ENCODE measurements at places on chromosomes 3 and 15. TPM values are rescaled to one million over a fixed set of nuclear protein-coding genes. Genes with fewer than 3 reads are reported as not detected.

Gene LRTM1
- not detected for polyA plus RNA-seq

Gene IL17RB
- 0.50 TPM for polyA plus RNA-seq

Gene POPDC2
- 2.6 TPM for polyA plus RNA-seq

Gene COL6A5
- not detected for polyA plus RNA-seq

Gene CHRFAM7A
- polyA plus RNA-seq: not detected

Gene PCOLCE2
- polyA plus RNA-seq: not detected

Gene TNIK
- 16.1 TPM for polyA plus RNA-seq

Gene MFGE8
- polyA plus RNA-seq: 11.2 TPM

Gene ROBO1
- polyA plus RNA-seq: 10.6 TPM

Gene RTP4
- 4.4 TPM for polyA plus RNA-seq

Gene SLC12A8
- polyA plus RNA-seq: not detected

Gene STRIT1
- polyA plus RNA-seq: not detected

Gene ZNF80
- 0.08 TPM for polyA plus RNA-seq

Gene FAM107A
- polyA plus RNA-seq: not detected

Gene SEMA6D
- polyA plus RNA-seq: not detected

Gene GPR149
- not detected for polyA plus RNA-seq

Gene SYNPR
- polyA plus RNA-seq: not detected

Gene P4HTM
- polyA plus RNA-seq: 22.9 TPM

Gene PIERCE2
- polyA plus RNA-seq: 0.50 TPM

Gene WDR6
- 126 TPM for polyA plus RNA-seq

Gene PLCB2
- polyA plus RNA-seq: 14.5 TPM

Gene SAMMSON
- not detected for polyA plus RNA-seq

Gene DGKG
- not detected for polyA plus RNA-seq

Gene ESYT3
- polyA plus RNA-seq: not detected

Gene CPB1
- not detected for polyA plus RNA-seq

Gene CEMIP
- polyA plus RNA-seq: 0.13 TPM

Gene TJP1
- not detected for polyA plus RNA-seq

Gene CLSTN2
- not detected for polyA plus RNA-seq

Gene SNTN
- polyA plus RNA-seq: not detected

Gene TM2D3
- polyA plus RNA-seq: 28.1 TPM

Gene CCR2
- polyA plus RNA-seq: not detected

Gene RHCG
- not detected for polyA plus RNA-seq

Gene CRABP1
- polyA plus RNA-seq: not detected

Gene PATL2
- polyA plus RNA-seq: 21.8 TPM

Gene CLDN11
- polyA plus RNA-seq: not detected

Gene EIF1B
- polyA plus RNA-seq: 47.9 TPM

Gene PTH1R
- not detected for polyA plus RNA-seq

Gene GOLGA8T
- not detected for polyA plus RNA-seq

Gene VPS8
- 23.9 TPM for polyA plus RNA-seq

Gene BTD
- polyA plus RNA-seq: 17.4 TPM

Gene FAM240A
- polyA plus RNA-seq: not detected

Gene SNX22
- 0.64 TPM for polyA plus RNA-seq

Gene CGNL1
- polyA plus RNA-seq: not detected

Gene GRAMD2A
- polyA plus RNA-seq: not detected

Gene OCA2
- polyA plus RNA-seq: not detected

Gene SMARCC1
- 65.6 TPM for polyA plus RNA-seq

Gene SCN11A
- not detected for polyA plus RNA-seq

Gene SCG5
- polyA plus RNA-seq: not detected

Gene C15orf62
- polyA plus RNA-seq: 0.40 TPM

Gene HYAL1
- polyA plus RNA-seq: 0.54 TPM

Gene GOLGA8S
- not detected for polyA plus RNA-seq

Gene FBN1
- not detected for polyA plus RNA-seq

Gene KNG1
- not detected for polyA plus RNA-seq

Gene PRICKLE2
- polyA plus RNA-seq: not detected

Gene CCRL2
- not detected for polyA plus RNA-seq

Gene GHSR
- not detected for polyA plus RNA-seq
